ENCODE measurements at places on chromosomes 3 and 15.

DNA sequence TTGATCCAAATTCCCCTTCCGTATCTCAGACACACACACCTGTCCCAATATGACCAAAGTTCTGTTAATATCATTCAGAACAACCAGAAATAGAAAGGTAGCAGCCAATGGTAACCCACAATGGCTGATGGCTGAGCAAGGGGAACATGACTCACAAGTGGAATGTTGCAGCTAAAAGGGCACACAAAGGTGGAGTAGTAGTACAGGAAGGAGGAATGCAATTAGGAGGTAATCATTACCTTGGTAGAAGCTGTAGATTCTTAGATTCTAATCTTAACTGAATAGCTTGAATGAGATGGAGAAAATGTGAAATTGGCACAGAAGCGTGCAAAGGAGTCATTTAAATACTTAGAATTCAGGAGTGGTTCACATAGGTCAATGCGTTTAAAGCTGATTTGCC lies 347.9 kb downstream of the NR2F2 start:
- no peak for DNase-seq

DNA sequence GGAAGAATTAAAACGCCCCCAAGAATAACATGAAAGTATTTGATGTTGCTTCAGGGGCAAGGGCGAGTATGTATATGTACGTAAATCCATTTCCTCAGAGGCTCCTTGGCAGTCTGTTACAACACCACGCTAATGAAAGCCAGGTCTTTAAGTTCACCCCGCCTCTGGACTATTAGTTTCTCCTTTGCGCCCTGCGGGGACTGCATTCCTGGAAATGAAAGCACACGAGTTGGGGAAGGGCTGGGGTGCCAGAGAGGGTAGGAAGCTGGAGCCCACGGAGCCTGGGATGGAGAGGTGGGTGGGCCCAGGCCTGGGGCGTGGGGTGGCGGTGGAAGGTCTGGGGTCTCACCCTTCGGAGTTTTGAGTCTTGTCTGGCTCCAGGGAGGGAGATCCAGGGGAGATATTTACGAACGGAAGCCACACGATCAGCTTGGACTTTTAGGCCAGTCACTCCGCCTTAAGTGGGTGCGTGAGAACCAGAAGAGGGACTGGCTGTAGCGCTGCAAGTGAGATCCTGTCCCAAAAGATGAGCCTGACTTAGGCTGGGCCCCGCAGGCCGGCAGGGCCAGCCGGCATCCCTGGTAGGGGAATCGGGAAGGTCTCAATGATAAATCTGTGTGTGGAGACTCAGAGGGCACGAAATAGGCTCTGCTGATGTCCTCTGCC lies 1.6 kb upstream of the PLCL2 start:
- DNase-seq: no peak

- DNase-seq: no peak
Observed at GRCh38 chr3:69252631-69253030, 130.2 kb upstream of the LMOD3 start.

DNA sequence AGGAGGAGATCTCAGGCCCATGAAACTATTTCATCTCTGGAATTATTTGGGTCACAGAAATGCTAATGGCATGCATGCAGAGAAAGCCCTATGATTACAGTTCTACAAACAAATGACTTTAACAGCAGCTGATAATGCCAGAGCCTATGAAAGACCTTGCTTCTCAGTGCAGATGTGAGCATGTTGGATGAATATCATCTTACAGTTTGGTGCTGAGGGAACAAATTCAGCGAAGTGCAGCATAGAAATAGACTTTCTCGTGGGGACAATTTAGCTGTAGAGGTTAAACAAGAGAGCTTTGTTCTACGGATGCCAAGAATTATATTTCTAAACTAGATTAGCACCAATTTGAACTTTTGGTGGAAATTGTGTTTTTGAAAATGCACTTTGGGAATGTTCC lies 27.7 kb downstream of the PTX3 start:
- no peak for DNase-seq

GRCh38 chr3:177379045-177379444 lies 181.8 kb upstream of the TBL1XR1 start:
- no peak for DNase-seq

DNA sequence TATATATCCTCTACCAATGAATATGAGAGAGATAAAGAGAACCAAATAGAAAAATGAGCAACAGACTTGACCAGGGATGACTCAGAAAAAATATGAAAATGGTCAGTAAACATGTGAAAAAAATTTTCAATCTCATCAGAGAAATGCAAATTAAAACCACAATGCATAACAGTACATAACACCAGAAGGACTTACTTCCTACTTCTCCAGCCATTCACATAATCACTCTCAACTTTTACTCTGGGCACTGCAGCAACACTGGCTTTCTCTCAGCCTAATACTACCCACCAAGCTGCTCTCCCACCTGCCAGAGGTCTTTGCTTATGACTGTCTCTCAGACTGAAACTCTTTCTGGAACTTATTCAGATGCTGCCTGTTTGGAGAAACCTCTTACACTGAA lies 49.4 kb downstream of the DPH6 start:
- DNase-seq: no peak

DNA sequence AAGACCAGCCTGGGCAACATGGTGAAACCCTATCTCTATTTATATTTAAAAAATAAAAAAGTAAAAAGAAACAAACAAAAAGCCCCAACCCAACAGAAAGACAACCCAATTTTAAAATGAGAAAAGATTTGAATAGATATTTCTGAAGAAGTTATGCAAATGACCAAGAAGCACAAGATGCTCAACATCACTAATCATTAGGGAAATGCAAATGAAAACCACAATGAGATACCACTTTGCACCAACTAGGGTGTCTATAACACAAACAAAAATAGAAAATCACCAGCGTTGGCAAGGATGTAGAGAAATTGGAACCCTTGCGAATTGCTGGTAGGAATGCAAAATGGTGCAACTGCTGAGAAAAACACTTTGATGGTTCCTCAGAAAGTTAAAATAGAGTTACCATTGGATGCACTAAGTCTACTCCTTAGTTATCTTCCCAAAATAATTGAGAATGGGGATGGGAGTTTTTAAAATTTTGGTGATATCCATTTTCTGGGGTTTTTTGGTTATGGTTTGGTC lies 45.8 kb upstream of the CCNB2 start:
- DNase-seq: no peak

DNA sequence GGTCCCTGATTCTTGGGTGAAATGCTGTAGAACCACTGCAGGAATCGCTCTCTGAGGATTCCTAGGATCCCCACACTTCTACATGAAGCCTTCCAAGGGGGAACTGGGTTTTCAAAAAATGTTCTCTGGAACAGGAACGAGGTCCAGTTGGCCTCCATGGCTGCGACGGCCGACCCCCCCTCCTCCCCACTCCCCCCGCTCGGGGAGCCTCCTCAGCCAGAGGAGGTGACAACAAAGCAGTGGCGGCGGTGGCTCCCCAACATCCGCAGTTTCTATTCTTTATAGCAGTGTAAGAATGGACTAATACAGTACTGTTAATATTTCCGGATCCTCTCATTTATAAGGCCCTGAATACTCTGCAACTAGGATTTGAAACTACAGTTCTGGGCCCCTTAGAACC lies 84.0 kb upstream of the PLAAT1 start:
- DNase-seq: no peak

Data from activated T-helper 1 cell treated with anti-CD3 and anti-CD28 coated beads, Interleukin-2, amount 50 U/mL, for 16 hours (primary cell).